ENCODE measurements at places on chromosomes 1 and 21.

GRCh38 chr1:113109908-113110554, 37.0 kb downstream of the LRIG2 start:
- peak; percentile 11 for DNase-seq

- no peak for DNase-seq
These were observed 337.7 kb downstream of the SIPA1L2 start for GRCh38 chr1:232292239-232292638.

- no peak for DNase-seq
These were observed 309.9 kb downstream of the ADGRL2 start for GRCh38 chr1:82110366-82111254.

DNA sequence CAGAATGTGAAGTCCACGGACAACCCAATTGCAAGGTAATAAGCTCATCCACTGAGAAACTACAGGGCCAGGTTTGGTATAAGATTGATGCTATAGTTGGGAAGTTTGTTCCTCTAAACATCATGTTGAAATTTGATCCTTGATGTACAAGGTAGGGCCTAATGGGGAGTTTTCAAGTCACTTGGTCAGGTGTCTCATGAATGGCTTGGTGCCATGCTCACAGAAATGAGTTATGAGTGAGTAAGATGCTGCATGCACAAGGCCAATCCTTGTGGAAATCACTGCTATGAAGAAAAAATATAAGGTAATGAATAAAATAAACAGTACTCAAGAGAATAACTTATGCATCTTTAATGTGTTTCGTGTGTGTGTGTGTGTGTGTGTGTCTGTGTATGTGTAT, 1891.2 kb downstream of the NCAM2 start:
- no peak for DNase-seq

- no peak for DNase-seq
These were observed 179.3 kb downstream of the ZC3H11B start for GRCh38 chr1:219433496-219434131.

- no peak for DNase-seq
These were observed 4.9 kb downstream of the PRKAB2 start for GRCh38 chr1:147167365-147167764.

DNA sequence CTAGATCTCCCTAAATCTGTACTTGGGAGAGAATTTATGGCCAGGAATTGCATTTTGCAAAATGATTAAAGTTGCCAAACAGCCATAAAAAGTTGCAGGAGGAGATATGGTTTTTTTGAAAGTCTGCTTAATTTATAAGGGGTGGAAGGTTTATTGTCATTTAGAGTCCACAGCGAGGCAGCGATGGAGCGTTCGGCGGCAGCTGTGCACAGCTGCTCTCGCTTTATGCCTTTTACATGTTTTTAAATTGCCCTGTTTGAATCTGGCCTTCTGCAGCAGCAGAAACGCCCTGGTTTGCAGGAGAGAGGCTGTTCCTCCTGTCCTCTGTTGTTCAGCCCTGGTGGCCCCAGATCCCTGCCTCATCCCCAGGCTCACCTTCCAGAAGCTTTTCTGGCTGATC, 144.9 kb upstream of the POU3F1 start:
- DNase-seq, result no peak

DNA sequence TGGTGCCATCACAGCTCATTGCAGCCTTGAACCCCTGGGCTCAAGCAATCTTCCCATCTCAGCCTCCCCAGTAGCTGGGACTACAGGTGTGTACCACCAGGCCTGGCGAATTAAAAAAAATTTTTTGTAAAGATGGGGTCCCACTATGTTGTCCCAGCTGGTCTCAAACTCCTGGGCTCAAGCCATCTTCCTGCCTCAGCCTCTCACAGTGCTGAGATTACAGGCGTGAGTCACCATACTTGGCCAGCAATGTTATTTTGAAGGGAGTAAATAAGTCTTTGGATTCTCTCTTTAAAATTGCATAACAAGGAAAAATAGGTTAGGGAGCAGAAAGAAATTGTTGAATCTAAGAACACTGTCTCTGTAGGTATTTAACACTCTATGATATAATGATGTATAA, 111.3 kb downstream of the RPS6KC1 start:
- DNase-seq, result no peak

GRCh38 chr1:119160866-119161265, 20.4 kb upstream of the WARS2 start:
- DNase-seq, result no peak

DNA sequence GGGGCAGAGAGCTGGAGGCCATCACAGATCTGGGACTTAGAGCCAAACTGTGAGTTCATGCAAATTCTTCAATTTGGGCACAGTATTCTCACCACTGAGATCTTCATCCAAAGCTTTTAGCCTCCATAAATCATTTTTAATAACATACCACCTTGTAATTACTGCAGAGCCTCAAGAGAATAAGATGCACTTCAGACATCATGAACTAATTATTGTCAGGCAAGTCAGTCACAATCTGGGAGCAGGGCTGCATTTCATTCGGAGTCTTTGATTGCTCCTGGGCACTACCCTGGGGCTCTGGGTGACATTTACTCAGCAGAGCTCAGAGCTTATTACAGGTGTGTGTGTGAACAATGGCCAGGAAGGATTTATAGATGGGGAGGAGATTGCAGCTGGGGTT, 623.7 kb downstream of the PTPRU start:
- no peak for DNase-seq

- no peak for DNase-seq
These were observed 98.0 kb upstream of the C1orf174 start for GRCh38 chr1:3998086-3998485.

DNA sequence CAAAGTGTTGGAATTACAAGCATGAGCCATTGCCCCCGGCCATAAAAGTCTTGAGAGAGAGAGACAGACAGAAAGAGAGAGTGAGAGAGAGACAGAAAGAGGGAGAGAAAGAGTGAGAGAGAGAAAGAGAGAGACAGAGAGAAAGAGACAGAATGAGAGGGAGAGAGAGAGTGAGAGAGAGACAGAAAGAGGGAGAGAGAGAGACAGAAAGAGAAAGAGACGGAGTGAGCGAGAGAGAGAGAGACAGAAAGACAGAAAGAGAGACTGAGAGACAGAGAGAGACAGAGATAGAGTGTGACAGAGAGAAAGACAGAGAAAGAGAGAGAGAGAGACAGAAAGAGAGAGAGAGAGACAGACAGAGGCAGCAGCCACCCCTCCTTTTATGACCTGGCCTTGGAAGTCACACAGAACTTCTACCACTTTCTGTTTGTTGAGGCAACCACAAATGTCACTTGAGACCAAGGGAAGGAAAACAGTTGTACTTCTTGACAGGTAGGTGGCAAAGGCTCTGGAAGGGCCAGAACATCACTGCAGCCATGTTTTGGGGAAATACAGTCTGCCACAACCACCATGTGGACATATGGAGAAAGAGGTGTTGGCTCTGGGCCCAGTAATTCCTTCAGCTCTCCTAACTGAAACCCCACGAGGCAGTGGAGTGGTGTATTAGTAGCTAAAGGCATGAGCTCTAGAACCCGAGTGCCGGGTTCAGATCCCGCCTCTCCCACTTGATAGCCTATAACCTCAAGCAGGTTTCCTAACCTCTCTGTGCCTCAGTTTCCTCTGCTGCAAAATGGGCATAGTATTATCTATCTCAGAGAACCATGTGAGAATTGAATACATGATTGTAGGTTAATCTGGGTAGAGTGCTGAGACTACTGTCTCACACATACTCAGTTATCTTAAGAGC, 50.6 kb downstream of the TNFRSF8 start:
- DNase-seq, result peak; percentile 58

GRCh38 chr1:41418857-41419583, 57.8 kb downstream of the FOXO6 start:
- no peak for DNase-seq

DNA sequence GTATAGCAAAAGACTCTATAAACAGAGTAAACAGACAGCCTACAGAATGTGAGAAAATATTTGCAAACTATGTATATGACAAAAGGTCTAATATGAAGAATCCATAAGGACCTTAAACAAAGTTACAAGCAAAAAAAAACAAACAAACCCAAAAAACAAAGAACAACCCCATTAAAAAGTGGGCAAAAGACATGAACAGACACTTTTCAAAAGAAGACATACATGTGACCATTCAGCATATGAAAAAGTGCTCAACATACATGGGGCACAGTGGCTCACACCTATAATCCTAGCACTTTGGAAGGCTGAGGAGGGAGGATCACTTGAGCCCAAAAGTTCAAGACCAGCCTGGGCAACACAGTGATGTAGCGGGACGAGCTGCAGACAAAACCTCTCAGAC, 17.9 kb upstream of the OR2B11 start:
- no peak for DNase-seq

GRCh38 chr1:223887747-223888418, 42.1 kb upstream of the TP53BP2 start:
- peak; percentile 74 for DNase-seq

DNA sequence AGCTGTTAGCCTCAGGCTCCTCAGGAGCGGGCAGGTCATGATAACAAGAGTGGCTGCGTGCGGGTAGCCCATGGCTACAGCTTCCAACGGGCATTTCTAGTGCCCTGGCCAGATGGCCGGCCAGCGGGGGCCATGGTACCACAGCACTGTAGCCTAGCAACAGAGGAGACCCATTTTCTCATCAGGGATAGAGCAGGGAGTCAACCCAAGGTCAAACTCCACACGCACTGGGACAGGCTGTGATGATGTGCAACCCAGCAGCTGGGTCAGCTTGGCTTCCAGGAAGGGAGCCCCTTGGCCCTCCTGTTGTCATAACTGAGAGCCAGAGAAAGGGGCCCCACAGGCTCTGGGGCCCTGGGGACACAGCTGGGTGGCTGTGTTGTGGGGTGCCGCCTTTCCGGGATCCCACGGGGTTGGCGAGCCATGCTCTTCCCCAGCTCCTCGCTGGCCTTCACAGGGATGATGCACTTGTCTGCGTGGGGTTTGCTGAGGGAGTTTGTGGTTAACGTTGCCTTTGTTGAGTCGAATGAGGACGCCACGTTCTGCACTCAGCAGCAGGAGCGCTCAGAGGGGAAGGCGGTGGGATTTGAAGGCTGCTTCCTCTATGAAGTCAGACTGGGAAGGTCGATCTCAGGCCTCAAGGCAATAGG, 46.3 kb downstream of the COL18A1 start:
- DNase-seq, result peak; percentile 56

GRCh38 chr1:76121850-76122249, 47.3 kb downstream of the ST6GALNAC3 start:
- no peak for DNase-seq

GRCh38 chr1:198734323-198735008, 95.6 kb downstream of the PTPRC start:
- DNase-seq, result no peak

DNA sequence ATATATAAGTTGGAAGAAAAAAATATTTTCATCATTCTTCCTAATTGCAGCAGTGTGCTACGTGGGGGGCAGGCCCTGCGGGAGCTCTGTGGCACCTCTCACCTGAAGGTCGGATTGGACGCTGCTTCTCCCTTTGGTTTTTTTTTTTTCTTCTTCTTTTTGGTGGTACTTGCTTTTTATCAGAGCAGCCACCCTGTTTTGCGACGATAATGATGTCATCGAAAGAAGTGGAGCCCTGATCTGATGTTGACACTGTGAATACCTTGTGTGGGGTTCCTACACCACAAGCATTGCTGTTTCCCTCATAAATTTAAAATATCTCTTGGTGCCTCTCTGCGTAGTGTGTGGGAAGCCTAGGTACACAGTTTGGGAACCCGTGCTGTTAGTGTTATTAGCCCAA, 5.5 kb downstream of the TRAPPC10 start:
- DNase-seq, result no peak

DNA sequence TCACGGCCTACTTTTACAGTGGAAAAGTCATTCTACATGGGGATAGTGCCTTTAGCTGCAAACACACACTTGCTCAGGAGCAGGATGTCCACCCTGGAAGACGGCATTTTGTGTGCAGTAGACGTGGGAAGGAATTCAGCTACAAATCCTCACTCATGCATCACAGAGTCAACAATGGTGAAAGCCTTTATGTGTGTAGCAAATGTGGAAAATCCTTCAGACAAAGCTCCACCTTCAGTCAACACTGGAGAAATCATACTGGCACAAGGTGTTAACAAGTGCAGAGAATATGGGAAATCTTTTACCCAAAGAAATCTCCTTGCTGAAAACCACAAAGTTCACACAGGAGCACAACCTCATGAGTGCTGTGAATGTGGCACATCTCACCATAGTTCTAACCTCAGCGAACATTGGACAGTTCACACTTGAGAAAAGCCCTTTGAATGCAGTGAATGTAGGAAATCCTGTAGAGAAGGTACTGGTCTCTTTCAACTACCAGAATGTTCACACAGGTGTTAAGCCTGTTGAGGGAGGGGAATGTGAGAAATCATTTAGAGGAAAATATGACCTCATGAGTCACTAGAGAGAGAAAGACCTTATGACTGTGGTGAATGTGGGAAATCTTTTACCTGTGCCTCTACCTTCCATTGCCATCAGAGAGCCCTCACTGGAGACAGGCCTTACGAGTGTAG, 101.8 kb downstream of the PTGS2 start:
- DNase-seq, result no peak

GRCh38 chr1:29305943-29306342, 69.6 kb downstream of the PTPRU start:
- DNase-seq, result no peak

- no peak for DNase-seq
These were observed 120.7 kb upstream of the JUN start for GRCh38 chr1:58904299-58905125.

GRCh38 chr1:217090060-217090911, 367.1 kb upstream of the ESRRG start:
- DNase-seq, result peak; percentile 33

DNA sequence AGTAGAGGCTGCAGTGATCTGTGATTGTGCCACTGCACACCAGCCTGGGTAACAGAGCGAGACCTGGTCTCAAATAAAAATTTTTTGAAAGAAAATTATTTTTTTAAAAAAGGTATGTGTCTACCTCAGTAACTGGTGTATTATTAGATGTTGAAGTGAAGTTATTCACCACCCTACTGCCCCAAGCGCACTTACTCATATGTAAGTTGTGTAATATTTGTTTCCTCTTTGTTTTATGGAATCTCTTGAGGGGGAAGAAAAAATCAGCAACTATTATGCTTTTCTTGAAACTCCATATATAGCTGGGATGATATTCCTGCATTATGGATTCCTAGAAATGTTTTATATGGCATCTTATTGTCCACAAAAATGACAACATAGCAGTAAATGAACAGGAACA, 21.3 kb downstream of the RBM15 start:
- no peak for DNase-seq

- peak; percentile 20 for DNase-seq
These were observed 1.2 kb downstream of the SH3GLB1 start for GRCh38 chr1:86705665-86705985.

- DNase-seq, result no peak
These were observed 173.0 kb upstream of the PALMD start for GRCh38 chr1:99472893-99473292.

DNA sequence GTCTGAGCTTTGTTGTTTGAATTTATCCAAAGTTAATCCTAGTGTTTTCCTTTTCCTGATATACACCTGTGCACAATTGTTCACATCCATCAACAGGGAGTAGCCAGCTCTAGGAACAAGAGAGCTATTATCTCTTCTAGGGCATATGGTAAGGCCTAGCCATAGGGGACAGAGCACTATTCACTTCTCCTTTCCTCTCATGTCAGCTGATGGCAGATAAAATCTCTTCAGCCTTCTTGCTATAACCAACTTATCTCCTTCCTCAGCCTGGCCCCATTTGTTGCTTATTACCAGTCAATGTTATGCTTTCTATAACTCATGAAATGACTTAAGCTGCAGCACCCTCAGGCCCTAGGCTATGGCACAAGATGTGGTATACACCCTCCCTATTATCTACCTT, 38.9 kb downstream of the PATJ start:
- DNase-seq, result no peak

GRCh38 chr1:109389638-109390341, 7.9 kb downstream of the SORT1 start:
- no peak for DNase-seq

- DNase-seq, result no peak
These were observed 4.9 kb upstream of the MAPKAPK2 start for GRCh38 chr1:206679738-206680211.

GRCh38 chr1:151314137-151314875, 12.9 kb downstream of the PI4KB start:
- peak; percentile 25 for DNase-seq

All from cerebellar cortex (tissue), 1 donor.